ENCODE measurements at places on chromosomes 2 and 18.
A peak's percentile ranks its signal among the peaks of the same experiment; 100 is the strongest.

- no peak for DNase-seq
Measured at GRCh38 chr2:162457490-162457889, 113.6 kb downstream of the GCA start.

- no peak for DNase-seq
Measured at GRCh38 chr18:74278058-74278457, 13.7 kb downstream of the CYB5A start.

GRCh38 chr18:75211953-75212750, 1.6 kb downstream of the TSHZ1 start:
- DNase-seq = no peak

GRCh38 chr2:180071797-180072196, 64.7 kb upstream of the CWC22 start:
- DNase-seq = no peak

- no peak for DNase-seq
Measured at GRCh38 chr18:42274488-42275137, 319.6 kb downstream of the PIK3C3 start.

DNA sequence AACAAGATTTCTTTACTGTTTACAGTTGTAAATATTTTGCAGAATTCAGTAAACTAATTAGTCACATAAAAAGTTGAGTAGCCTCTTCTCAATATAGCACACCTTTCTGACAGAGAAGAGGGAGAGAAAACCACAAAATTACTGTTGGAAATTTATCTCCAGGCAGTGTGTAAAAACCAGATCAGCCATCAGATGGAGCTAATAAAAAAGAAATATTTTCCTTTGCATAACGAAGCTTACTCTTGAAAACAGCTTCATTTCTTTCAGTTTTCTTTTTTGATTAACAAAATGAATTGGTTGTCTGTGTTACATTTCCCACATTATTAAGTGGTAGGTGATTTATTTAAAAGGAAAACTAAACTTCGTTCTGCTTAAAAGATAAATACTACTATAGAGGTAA, 259.3 kb upstream of the KCNJ3 start:
- DNase-seq = no peak

DNA sequence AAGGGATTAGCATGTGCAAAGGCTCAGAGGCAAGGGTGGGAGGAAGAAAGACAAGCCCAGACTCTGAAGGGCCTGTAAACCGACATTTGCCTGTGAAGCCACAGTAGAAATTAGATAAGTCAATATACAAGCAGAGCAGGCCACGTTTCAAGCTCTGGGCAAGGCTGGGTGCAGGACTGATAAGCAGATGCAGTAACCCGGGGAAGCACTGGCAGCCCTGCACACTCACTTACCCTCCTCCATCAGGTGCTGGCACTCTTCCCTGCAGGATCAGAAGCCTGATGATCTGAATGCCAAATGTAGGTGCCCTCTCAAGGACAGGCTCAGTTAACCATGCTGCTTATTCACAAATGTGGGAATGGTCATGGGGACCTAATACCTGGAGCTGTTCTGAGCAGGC, 46.3 kb upstream of the RAB12 start:
- DNase-seq = no peak

DNA sequence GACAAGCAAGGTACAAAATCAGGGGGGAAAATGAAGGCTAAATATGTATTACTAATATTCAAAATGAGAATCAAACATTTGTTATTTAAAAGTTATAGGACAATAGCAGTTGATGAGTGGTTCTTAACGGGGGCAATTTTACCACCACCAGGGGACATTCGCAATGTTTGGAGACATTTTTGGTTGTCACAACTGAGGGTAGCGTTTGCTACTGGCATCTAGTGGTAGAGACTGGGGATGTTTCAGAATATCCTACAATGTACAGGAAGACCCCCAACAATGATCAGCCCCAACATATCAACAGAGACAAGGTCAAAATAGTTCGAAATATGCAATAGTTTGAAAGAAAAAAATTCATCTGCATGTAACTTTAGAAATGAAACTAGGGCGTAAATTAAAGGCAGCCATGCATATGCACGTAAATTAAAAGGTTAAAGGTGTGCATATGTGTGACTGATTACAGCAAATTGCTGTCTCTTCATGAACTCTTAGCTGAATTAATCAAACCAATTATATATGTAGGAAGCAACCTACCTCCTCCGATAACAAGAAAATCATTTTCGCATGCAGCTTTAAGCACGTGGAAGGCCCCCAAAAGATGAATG, 61.2 kb upstream of the CUL3 start:
- no peak for DNase-seq

DNA sequence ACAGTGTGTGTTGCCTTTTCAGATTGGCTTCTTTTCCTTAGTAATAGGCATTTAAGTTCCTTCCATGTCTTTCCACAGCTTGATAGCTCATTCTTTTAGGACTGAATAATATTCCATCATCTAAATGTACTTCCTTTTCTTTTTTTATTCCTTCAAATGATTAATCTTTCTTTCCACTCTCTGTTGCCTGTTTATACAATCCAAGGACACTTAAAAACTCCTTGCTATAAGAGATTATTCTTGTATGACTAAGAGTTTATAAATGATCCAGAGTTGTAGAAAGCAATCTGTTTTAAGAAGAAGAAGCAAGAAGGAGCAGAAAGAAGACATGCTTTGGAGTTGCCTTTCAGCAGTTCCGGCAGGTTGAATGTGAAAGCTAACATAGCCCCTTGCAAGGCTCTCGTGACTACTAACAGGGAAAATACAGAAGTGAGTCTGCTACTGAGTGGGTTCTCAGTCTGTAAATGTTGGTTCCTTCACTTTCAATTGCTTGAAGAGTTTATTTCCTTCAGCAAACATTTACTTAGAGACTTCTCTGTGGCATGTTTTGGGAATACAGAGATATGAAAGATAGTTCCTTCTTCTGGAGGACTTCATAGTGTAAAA, 123.0 kb downstream of the PMAIP1 start:
- DNase-seq = no peak

GRCh38 chr2:231294571-231295362, 96.3 kb downstream of the ARMC9 start:
- DNase-seq = no peak

- DNase-seq = peak; percentile 93
Measured at GRCh38 chr18:267688-268552, at the start of gene THOC1. Gene THOC1 (minus strand): TSS chr18:268047. CDS start chr18:268019, 28 bp downstream.

DNA sequence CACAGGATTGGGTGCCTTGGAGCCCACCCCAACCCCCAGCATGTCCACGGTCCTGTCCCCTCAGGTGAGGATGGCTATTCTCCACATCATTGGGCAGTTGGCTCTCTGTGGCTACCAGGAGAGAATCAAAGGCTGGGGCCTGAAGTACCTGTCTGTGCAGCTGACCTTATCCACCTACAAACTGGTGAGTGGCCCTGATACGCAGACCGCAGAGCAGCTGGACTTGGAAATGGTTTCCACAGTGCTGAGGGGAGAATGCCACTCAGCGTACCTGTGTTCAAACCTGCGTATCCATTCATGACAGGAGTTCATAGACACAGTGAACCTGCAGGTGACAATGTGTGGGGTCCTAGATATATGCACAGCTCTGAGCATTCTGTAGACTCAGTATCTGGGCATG, 21.6 kb downstream of the MROH2A start:
- DNase-seq = no peak

- no peak for DNase-seq
Measured at GRCh38 chr2:203583701-203584100, 48.6 kb upstream of the RAPH1 start.

GRCh38 chr18:79459946-79460480, 64.3 kb downstream of the NFATC1 start:
- DNase-seq = no peak

- DNase-seq = no peak
Measured at GRCh38 chr2:80303006-80303908, 1.3 kb downstream of the LRRTM1 start.

GRCh38 chr18:74831571-74832250, 234.0 kb downstream of the ZNF407 start:
- DNase-seq = no peak

GRCh38 chr2:144331674-144332355, 188.1 kb downstream of the ZEB2 start:
- DNase-seq = no peak

DNA sequence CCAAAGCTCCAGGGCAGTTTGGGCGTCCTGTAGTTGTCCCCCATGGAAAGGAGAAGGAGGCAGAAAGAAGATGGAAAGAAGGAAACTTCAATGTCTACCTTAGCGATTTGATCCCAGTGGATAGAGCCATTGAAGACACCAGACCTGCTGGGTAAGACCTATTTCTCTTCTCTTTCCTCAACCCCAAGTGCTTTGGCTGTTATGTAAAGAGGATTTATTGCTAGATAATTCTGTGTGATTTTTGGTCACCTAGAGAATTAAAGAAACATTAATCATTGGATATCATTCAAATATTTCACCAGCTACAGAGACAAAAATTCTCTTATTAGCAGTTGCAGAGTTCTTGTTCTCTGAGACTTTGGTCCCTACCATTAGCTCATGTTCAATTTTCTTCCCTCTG, 1.9 kb downstream of the GALNT5 start:
- DNase-seq = no peak

DNA sequence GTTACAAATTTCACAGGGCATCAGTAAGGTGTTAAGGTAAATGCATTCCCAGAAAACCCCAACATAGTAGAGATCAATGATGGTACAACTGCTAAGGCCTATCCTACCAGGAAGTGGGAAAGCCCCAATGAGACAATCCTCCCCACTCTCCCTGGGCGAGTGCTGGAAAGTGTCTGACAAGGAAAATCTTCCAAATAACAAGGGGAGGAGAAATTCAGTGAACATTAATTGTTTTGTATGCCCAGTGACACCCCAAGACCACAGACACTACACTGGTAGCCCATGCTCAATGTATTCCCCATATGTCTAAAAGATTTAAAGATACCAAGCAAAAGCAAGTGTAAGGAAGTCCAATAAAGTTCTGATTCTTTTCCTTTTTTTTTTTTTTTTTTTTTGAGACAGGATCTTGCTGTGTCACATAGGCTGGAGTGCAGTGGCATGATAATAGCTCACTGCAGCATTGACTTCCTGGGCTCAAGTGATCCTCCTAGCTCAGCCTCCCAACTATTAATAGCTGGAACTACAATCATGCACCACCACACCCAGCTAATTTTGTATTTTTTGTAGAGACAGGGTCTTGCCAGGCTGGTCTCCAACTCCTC, 24.7 kb downstream of the B4GALT6 start:
- no peak for DNase-seq

DNA sequence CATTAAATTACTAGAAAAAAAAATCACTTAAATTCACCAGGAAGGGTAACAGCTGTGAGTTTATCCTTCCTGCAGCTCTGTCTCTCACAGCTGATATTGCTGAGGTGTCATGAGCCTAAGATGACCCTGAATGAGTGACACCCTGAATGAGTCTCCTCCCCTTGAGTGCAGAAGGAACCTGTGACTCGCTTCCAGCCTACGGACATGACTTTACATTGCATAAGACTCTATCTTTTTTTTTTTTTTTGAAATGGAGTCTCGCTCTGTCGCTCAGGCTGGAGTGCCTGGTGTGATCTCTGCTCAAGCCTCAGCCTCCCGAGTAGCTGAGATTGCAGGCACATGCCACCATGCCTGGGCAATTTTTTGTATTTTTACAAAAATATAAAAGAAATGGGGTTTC, 14.1 kb downstream of the MRO start:
- DNase-seq = no peak

DNA sequence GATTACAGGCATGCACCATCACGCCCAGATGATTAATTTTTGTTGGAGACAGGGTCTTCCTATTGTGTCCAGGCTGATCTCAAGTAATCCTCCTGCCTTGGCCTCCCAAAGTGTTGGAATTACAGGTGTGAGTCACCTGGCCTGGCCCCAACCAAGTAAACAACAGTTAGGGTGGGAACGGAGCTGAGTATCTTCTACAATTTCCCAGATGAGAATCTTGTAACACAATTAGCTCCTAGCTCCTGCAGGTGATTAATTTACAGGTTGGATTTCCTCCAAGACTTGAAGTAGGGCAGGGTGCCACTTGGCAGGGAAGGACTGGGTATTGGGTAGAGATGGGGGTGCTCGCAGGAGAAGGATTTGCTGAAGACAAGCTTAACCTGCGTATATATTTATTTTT, 17.8 kb downstream of the NLRC4 start:
- DNase-seq = no peak

DNA sequence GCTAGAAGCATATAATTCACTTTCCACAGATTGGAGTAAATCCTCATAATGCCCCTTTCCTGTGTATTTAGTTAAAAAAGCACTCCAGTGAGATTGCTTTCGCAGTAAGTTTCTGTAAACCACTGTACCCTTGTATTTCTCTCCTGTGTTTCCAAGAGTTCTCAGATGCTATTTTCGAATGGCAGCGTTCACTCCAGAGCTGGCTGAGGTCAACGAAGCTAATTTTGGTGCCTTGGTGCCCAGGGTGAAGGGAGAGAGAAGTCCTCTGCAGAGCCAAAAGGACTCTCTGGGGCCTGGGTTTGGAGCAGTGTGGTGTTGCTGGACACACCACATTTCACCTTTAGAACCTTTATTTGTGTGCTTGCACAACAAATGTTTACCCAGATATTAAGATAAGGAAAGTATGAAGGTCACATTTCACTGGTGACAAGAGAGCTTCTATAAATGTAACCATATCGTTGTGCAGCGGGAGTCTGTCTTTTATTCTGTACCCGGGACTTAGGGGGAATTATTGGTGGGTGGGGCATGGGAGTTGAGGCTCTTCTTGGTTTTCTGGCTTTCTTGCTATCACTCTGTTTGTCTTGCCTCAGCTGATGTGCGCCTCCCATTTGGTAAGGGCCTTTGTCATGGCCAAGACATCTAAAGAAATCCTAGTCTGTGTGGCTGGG, 9.9 kb downstream of the EPAS1 start:
- DNase-seq = no peak

DNA sequence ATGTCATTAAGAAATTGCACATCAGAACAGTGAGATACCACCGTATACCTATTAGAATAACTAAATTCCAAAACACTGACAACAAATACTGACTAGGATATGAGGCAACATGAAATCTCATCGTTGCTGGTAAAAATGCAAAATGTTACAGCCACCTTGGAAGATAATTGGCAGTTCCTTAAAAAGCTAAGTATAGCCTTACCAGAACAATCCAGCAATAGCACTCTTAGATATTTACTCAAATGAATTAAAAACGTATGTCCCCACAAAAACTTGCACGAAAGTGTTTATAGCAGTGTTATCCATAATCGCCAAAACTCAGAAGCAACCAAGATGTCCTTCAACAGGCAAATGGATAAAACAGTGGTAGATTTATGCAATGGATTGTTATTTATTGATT, 241.7 kb downstream of the EPHA4 start:
- DNase-seq = no peak
